ENCODE measurements at places on chromosomes 7 and 10. TPM values are rescaled to one million over a fixed set of nuclear protein-coding genes. Genes with fewer than 3 reads are reported as not detected.

Gene TDRD1
- total RNA-seq, result 0.51 TPM

Gene BICC1
- 10.3 TPM for total RNA-seq

Gene MACC1
- total RNA-seq, result 0.05 TPM

Gene NPSR1
- total RNA-seq, result not detected

Gene TRIM24
- total RNA-seq, result 26.9 TPM

Gene BEND7
- total RNA-seq, result 11.2 TPM

Gene RADIL
- total RNA-seq, result 1.8 TPM

Gene MLLT10
- 15.5 TPM for total RNA-seq

Gene OR2A12
- not detected for total RNA-seq

Gene TMEM270
- not detected for total RNA-seq

Gene PGAM2
- total RNA-seq, result 62.5 TPM

Gene MALSU1
- 94.6 TPM for total RNA-seq

Gene PTPRN2
- 0.24 TPM for total RNA-seq

Gene GRM3
- not detected for total RNA-seq

Gene SLC16A12
- total RNA-seq, result 0.16 TPM

Gene SCD
- total RNA-seq, result 937 TPM

Gene MMP21
- total RNA-seq, result not detected

Gene EVX1
- total RNA-seq, result not detected

Gene SUV39H2
- 10.3 TPM for total RNA-seq

Gene C7orf33
- not detected for total RNA-seq

Gene RAB19
- not detected for total RNA-seq

Gene LIPN
- total RNA-seq, result not detected

Gene THAP5
- total RNA-seq, result 59.0 TPM

Gene NPY4R
- not detected for total RNA-seq

Gene MAGI2
- 5.7 TPM for total RNA-seq

Gene GPR26
- total RNA-seq, result not detected

Gene DGKI
- total RNA-seq, result 7.9 TPM

Gene WDR37
- total RNA-seq, result 13.6 TPM

Gene ENTPD1
- 0.21 TPM for total RNA-seq

Gene FBXL13
- total RNA-seq, result 0.42 TPM

Gene ELFN1
- not detected for total RNA-seq

Gene BUB3
- 138 TPM for total RNA-seq

Gene COPS6
- 56.0 TPM for total RNA-seq

Gene NKX2-3
- not detected for total RNA-seq

Gene MGMT
- total RNA-seq, result 18.7 TPM

Gene LIPF
- total RNA-seq, result 1.7 TPM

Gene OAT
- 62.6 TPM for total RNA-seq

Gene ALOX5
- total RNA-seq, result not detected

Gene FGFR2
- not detected for total RNA-seq

Gene ANKRD30A
- not detected for total RNA-seq

Gene MMD2
- not detected for total RNA-seq

Gene NAPEPLD
- 8.6 TPM for total RNA-seq

Gene SMKR1
- 3.9 TPM for total RNA-seq

Gene VSTM4
- total RNA-seq, result 25.2 TPM

Gene AKR1C1
- total RNA-seq, result 60.1 TPM

Gene BUD23
- 81.0 TPM for total RNA-seq

Gene ASB15
- total RNA-seq, result 0.37 TPM

Gene LOXL4
- 0.88 TPM for total RNA-seq

Gene CYP3A4
- 0.11 TPM for total RNA-seq

Gene EPO
- total RNA-seq, result 0.88 TPM

Gene CLDN4
- total RNA-seq, result not detected

Gene PPP1R9A
- 8.5 TPM for total RNA-seq

Gene PLAC9
- total RNA-seq, result 0.43 TPM

Gene DKK1
- 13.5 TPM for total RNA-seq

Gene RPA3
- total RNA-seq, result 17.7 TPM

Gene FASTK
- total RNA-seq, result 177 TPM

Gene OR2A1
- total RNA-seq, result not detected

Gene SEMA3E
- 3.2 TPM for total RNA-seq

Gene ANKRD7
- 2.8 TPM for total RNA-seq

Data from myocyte (in vitro differentiated cells).